A172 (cell line): ENCODE measurements at places on chromosomes 1 and 21. TPM values are rescaled to one million over a fixed set of nuclear protein-coding genes. Genes with fewer than 3 reads are reported as not detected.

The PAQR7 gene
- 0.19 and 1.1 TPM in 2 replicates for total RNA-seq

The PLA2G2D gene
- not detected in 2 replicates for total RNA-seq

The MYCL gene
- 0.43 and 1.5 TPM in 2 replicates for total RNA-seq

The ADCY10 gene
- total RNA-seq, result not detected in 2 replicates

The ASTN1 gene
- total RNA-seq, result 0.07 TPM in 1 of 2 replicates, not detected in the other

The VHLL gene
- total RNA-seq, result not detected in 2 replicates

The HJV gene
- not detected in 2 replicates for total RNA-seq

The NBPF11 gene
- total RNA-seq, result 4.2 and 4.3 TPM in 2 replicates

The RAB13 gene
- total RNA-seq, result 36.6 and 41.3 TPM in 2 replicates

The SPATA45 gene
- total RNA-seq, result 1.5 TPM in 1 of 2 replicates, not detected in the other

The DISP1 gene
- total RNA-seq, result 3.3 and 5.0 TPM in 2 replicates

The FMO5 gene
- 0.48 TPM in 1 of 2 replicates, not detected in the other for total RNA-seq

The HSD11B1 gene
- total RNA-seq, result 0.69 and 1.5 TPM in 2 replicates

The PRRX1 gene
- total RNA-seq, result 14.0 and 18.2 TPM in 2 replicates

The PLD5 gene
- not detected in 2 replicates for total RNA-seq

The SAMD11 gene
- 37.0 and 62.7 TPM in 2 replicates for total RNA-seq
